ENCODE measurements at places on chromosomes 13 and 19. TPM values are rescaled to one million over a fixed set of nuclear protein-coding genes. Genes with fewer than 3 reads are reported as not detected.

- DNase-seq: no peak
Observed at GRCh38 chr19:49872245-49873128, 4.7 kb downstream of the AKT1S1 start.

GRCh38 chr13:109517517-109517916 lies 268.9 kb downstream of the IRS2 start:
- DNase-seq: no peak

DNA sequence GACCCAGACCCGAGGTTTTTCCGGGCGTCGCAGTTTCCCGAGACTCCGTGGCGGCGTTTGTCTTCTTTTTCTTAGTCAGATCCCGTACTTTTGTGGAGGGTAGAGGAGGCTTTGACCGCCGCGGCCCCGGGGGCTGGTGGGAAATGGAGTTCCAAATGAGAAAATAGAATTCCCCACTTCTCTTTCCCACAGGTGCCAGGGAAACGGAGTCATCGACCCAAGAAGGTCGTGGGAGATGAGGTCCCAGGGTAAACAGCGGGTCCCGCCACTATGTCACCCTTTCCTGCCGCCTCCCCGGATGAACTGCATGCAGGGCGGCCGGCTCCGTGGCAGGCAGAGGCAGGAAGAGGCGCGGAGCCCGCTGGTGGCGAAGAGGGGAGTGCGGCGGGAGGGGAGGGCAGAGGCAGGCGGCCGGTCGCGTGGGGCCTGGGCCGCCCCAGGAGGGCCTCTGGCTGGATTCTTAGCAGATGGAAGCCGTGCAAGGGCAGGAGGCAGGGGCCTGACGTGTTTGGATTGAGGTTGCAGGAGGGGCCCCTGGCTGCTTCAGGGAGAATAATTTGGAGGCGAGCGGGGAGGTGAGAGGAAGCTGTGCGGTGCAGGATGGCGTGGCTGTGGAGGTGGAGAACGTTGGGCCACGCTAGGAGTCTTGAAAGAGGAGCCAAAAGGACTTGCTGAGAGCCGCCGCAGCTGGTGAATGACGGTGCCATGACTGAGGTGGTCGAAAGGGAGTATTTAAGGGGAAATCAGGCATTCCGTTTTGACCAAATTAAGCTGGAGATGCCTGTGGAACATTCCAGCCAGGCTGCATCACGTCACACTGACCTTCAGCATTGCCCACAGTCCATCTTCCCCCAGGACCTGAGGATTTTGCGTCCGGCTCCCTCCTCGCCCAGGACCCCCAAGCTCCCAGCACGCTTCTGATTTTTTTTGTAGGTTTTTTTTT lies 11.7 kb downstream of the CYTH2 start:
- DNase-seq: peak; percentile 56

DNA sequence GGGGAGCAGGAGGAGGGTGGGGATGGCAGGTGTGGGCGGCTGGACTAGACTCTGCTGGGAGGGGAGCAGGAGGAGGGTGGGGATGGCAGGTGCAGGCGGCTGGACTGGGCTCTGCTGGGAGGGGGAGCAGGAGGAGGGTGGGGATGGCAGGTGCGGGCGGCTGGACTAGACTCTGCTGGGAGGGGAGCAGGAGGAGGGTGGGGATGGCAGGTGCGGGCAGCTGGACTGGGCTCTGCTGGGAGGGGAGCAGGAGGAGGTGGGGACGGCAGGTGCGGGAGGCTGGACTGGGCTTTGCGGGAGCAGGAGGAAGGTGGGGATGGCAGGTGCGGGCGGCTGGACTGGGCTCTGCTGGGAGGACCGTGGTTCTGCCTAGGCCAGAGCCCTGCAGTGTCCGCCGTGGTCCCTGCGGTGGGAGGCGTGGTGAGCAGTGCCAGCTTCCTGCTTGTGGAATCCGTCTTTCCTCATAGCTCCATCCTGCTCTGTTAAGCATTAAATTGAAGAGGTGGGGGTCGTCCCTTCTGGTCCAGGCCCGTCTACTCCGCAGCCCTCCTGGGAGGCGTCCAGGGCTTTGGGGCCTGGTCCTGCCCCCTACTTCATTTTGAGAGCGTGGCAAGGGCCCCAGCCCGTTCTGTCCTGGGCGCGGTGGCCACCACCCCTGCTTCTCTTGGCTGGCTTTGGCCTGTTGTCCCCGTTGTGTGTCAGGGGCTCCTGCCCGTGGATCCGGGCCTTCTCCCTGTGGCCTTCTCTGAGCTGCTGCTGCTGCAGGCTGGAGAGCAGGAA lies 4.7 kb downstream of the SPPL2B start:
- no peak for DNase-seq

GRCh38 chr19:16769385-16769784 lies 49.7 kb downstream of the NWD1 start:
- no peak for DNase-seq

DNA sequence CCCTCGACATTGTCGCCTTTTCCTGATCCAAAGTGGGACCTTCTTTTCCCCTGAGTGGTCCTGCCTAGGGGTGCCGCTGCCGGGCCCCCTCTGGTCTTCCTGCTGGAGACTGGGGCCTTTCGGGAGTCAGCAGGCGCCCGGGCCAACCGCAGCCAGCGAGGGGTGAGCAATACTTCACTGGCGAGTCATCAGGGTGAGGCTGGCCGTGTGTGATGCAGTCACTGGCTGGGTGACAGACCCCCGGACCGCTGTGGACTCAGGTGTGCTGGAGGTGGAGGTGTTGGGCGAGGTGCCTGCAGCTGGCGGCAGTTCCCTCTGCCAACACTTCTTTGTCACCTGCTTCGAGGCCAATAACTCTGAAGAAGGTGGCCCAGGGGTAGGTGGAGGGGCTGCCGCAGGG lies 1.5 kb upstream of the CGB5 start:
- no peak for DNase-seq

DNA sequence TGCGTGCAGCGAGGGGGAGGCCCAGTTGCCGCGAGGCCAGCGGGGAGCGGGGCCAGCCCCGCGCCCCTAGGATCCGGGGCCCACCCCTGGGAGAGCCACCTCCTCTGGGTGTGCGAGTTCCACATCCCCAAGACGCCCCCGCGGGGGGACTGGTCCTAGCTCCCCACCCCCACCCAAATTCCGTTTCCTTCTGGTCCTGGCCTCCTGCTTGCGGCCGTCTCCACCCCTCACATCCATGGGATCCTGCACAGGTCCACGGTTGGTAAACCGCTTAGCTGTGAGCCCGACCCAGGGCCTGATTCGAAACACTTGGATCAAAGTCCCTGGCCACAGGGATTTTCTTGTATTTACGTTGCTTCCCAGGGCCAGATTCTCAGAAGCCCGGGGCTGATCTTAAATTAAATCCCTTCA lies 324 bp upstream of the FBXO17 start:
- no peak for DNase-seq

- DNase-seq: no peak
Observed at GRCh38 chr13:38871275-38871674, 119.4 kb downstream of the STOML3 start.

GRCh38 chr19:46723023-46723461 lies 6.1 kb upstream of the PRKD2 start:
- no peak for DNase-seq

DNA sequence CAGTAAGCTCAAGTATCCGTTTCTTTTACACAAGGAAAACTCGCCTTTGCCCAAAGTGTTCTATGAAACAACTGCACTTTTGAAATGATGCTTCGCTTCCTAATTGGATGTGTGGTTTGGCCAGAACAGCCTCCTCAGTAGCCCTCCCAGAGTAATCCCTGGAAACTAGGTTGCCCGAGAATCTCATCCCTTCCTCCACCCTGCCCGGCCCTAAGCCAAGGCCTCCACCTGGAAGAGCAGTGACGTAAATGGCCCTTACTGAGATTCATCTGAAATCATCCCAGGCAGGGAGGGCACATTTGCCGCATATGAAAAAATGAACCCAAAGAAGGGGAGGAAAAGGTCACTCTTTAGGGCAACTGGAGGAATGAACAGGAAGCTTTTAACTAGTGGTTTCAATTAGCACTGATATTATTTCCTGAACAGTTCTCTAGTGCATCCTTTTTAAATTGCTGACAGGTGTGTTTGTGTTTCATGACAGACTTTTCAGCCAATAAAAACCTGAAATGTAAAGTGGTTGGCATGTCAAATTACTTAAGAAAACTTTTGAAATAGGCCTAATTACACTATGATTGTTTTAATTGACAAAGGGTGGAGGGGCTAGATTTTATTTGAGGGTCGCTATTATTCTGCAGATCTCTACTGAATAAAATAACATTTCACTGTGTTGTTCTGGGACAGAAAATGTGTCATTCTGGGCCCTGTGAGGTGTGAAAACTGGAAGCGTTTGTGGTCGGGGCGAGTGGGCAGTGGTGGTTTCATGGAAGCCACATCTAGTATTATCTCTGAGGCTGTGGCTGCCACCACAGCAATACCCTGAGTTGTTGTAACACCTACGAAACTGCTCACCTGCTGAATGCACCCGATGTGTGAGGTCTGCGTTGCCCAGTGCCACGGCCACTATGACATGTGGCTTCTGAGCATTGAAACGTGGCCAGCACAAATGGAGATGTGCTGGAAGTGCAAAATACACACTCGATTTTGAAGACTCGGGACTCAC lies 112.1 kb downstream of the ZIC5 start:
- no peak for DNase-seq

- DNase-seq: no peak
Observed at GRCh38 chr19:39852882-39853281, 6.7 kb upstream of the FBL start.

DNA sequence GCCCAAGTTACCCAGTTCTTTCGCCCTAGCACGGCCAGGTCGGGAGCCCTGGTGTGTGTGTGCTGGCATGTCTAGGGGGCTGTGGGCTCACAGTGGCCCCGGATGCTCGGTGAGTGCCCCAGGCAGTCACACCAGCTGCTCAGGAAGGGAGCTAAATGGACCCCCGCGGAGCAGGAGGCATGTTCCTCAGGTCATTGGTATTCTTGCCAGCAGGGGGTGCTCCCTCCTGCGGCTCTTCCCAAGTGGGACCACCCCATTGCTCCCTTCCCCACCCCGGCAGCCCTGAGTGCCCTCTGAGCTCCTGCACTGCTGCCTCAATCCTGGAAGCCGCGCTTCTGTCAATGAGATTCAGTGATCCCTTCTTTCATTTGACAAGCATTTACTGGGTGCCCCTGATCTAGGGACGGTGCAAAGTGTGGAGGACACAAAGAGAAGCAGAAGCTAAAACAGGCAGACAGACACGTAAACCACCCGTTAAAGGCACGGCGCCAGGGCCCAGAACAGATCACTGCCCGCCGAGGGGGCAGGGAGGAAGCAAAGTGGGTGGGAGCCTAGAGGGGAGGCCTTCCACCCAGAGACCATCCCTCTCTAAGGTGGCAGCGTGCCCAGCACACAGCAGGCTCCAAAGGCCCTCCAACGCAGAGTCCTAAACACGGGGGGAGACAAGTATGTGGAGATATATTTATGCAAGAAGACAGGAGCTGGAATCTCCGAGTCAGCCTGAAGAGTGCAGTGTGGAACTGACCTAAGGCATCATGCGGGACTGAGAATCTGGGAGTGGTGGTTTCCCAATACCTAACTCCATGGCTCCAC lies 5.2 kb upstream of the ADPRHL1 start:
- DNase-seq: no peak

DNA sequence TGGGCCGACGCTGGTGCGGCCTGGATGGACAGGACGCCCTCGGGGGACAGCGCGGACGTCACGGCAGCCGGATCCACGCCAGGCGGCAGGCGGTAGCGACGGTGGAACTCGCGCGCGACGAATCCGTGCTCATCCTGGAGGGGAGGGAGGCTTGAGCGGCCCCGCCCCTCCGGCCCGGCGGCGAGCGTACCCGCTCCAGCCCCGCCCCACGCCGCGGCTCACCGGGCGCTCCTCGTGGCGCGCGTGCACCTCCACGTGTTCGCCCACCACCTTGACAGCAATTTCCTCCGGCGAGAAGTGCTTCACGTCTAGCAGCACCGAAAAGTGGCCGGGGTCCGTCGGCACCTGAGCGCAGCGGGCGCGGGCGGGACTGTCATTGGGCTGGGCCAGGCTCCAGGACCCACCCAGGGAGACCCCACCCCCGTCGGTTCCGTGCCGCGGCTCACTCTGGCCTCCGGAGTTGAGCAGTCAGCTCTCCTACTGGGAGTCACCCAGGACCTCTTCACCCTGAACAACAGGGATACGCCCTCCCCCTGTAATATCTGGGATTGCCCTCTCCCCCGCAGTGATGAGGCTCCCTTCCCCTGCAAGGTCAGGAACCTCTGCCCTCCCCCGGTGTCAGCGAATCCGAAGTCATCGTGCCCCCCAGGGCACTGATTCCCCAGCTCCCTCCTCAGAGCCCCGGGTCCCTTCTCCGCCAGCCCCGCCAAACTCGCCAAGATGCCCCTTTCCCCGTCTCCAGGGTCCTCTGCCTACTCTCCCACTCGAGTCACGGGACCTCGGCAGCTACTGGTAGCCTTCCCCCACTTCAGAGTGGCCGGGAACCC lies 1.1 kb downstream of the HSPB6 start:
- DNase-seq: peak; percentile 90

- DNase-seq: no peak
Observed at GRCh38 chr13:99331881-99332293, 24.7 kb upstream of the GPR183 start.

- no peak for DNase-seq
Observed at GRCh38 chr19:5126498-5127223, 157.7 kb downstream of the KDM4B start.

DNA sequence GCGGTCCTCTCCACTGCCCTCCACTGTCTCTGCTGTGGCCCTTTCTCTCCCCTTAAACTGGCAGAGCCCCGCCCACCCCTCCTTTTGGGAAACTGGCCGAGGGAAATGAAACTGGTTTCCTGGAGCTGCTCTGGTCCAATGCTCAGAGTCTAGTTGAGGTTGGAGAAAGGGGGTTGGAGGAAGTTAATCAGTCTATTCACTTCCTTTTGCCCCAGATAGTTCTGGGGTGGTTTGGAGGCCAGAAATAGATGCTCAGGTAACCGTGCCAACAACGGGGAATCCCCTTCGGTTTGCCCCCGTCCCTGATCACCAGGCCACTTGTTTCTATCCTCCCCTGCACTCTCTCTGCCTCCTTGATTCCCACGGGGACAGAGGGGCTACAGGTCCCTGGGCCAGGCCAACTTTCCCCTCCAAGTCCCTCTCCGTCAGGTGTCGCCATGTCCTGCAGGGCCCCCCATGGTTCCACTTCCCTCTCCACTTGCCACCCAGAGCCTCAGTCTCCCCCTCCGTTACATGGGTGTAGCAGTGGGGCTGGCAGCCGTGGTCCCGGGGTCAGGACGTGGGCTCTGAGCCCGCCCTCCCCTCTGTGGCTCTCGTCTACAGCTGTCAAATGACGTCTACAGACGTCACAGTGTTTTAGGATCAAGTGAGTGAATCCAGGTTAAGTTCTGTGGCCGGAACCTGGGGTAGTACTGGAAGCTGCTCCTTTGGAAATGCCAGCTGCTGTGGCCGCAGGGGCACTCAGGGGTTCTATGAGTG lies at the start of gene IL4I1:
Gene IL4I1, minus strand, starts transcription at position 25 of the 759 bp plus-strand sequence. CDS start 727 bp downstream, outside the sequence.
- DNase-seq: no peak

Gene CHST8
- total RNA-seq: 0.14 TPM

Gene GSX1
- total RNA-seq: not detected

Gene ZNF610
- total RNA-seq: 5.1 TPM

Gene KASH5
- not detected for total RNA-seq

Gene AXL
- total RNA-seq: 13.6 TPM

Gene HCN2
- total RNA-seq: 21.9 TPM

Gene CDC42EP5
- total RNA-seq: 8.7 TPM

Gene CCDC70
- total RNA-seq: not detected

Gene NPHS1
- not detected for total RNA-seq

Gene ACOD1
- not detected for total RNA-seq

Gene C19orf67
- not detected for total RNA-seq

Gene LHB
- not detected for total RNA-seq

Gene LAIR1
- total RNA-seq: 5.1 TPM
